ENCODE measurements at places on chromosomes 11 and 22. TPM values are rescaled to one million over a fixed set of nuclear protein-coding genes. Genes with fewer than 3 reads are reported as not detected.

GRCh38 chr11:100922121-100922520, 207.5 kb downstream of the PGR start:
- no peak overlapping the region for H3K4me3 ChIP-seq
- H3K4me1 ChIP-seq, result no peaks in the 10 kb centered on the region
- no peaks in the 10 kb centered on the region for H3K36me3 ChIP-seq

The LINC01488 gene
- total RNA-seq, result not detected

The GAB4 gene
- not detected for total RNA-seq

The APOA5 gene
- total RNA-seq, result not detected

The TRIM51 gene
- not detected for total RNA-seq

- H3K27ac ChIP-seq, result no peak overlapping the region
- DNase-seq, result no peak
- H3K27me3 ChIP-seq, result peaks cover 23% of the 10 kb centered on the region
- peak overlapping the region; percentile 25 for H3K4me3 ChIP-seq
Observed at GRCh38 chr11:7509966-7510365, 3.8 kb upstream of the PPFIBP2 start.

DNA sequence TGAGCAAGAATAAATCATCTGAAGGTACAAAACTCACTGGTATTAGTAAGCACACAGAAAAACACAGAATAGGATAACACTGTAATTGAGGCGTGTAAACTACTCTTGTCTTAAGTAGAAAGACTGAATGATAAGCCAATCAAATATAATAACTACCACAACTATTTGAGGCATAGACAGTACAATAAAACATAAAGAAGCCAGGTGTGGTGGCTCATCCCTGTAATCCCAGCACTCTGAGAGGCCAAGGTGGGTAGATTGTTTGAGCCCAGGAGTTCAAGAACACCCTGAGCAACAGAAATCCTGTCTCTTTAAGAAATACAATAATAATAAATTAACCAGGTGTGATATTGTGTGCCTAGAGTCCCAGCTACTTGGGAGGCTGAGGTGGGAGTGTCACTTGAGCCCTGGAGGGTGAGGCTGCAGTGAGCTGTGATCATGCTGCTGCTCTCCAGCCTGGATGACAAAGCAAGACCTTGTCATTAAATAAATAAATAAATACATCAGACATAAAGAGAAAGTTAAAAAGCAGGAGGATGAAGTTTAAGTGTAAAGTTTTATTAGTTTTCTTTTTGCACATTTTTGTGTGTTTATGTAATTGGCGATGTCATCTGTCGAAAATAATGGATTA, 390.6 kb downstream of the DYNC2H1 start:
- no peak for DNase-seq
- H3K27ac ChIP-seq, result no peak overlapping the region
- H3K4me3 ChIP-seq, result no peak overlapping the region
- H3K36me3 ChIP-seq, result no peaks in the 10 kb centered on the region
- no peaks in the 10 kb centered on the region for H3K4me1 ChIP-seq
- no peaks in the 10 kb centered on the region for H3K27me3 ChIP-seq

- peaks cover 72% of the 10 kb centered on the region for H3K4me1 ChIP-seq
- DNase-seq, result peak; percentile 13
- peak overlapping the region; percentile 59 for H3K27ac ChIP-seq
- H3K36me3 ChIP-seq, result peaks cover 16% of the 10 kb centered on the region
Observed at GRCh38 chr11:102186551-102187191, 76.4 kb downstream of the YAP1 start.
